ENCODE measurements at places on chromosomes 1 and 21. TPM values are rescaled to one million over a fixed set of nuclear protein-coding genes. Genes with fewer than 3 reads are reported as not detected.

- DNase-seq, result no peak
Measured at GRCh38 chr1:176932114-176933104, 232.1 kb downstream of the ASTN1 start.

GRCh38 chr21:42456457-42456856 is 39.6 kb downstream of the RSPH1 start:
- peak; percentile 62 for DNase-seq

Gene TDRKH
- 3.2 TPM for polyA plus RNA-seq

GRCh38 chr1:205319081-205320018 is 2.2 kb downstream of the NUAK2 start:
- DNase-seq, result peak; percentile 81

DNA sequence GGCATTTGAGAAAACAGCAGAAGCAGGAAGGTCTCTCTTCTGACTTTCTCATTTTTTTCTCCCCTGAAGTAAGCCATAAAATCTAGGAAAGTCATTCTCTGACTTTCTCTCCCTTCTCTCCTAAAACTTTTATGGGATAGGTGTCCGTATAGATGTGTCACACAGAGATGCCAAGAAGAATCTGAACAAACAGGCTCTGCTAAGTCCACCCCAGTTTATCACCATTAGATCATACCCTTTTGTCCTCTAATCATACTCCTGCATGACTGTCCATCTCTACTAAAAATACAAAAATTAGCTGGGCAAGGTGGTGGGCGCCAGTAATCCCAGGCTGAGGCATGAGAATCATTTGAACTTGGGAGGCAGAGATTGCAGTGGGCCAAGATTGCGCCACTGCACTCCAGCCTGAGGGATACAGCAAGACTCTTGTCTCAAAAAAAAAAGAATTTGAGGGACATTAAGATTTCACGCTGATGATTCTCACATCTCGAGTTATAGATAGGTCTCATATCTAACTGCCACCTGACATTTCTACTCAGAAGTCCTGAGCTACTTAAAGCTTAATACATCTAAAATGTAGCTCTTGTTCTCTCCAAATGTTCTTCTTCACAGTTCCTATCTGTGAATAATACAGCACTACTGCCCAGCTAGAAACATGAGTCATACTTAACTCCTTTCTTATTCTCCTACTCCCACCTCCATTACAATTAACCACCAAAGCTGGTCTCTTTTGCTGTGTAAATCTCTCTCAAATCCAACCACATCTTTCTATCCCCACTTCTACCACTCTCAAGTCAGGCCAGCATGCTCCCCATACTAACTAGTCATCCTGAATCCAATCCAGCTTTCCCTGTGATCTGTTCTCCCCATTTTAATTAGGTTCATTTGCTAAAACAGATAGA is 47.7 kb downstream of the ZNF644 start:
- DNase-seq, result no peak

Gene RNPC3
- 9.7 TPM for polyA plus RNA-seq

Gene C1orf56
- polyA plus RNA-seq, result 2.6 TPM

GRCh38 chr1:213107613-213108012 is 56.6 kb downstream of the RPS6KC1 start:
- no peak for DNase-seq

Gene FGR
- polyA plus RNA-seq, result 44.7 TPM

- no peak for DNase-seq
Measured at GRCh38 chr1:30104551-30104950, 618.8 kb downstream of the MATN1 start.

GRCh38 chr1:17011092-17011438 is 663 bp downstream of the ATP13A2 start:
- no peak for DNase-seq

DNA sequence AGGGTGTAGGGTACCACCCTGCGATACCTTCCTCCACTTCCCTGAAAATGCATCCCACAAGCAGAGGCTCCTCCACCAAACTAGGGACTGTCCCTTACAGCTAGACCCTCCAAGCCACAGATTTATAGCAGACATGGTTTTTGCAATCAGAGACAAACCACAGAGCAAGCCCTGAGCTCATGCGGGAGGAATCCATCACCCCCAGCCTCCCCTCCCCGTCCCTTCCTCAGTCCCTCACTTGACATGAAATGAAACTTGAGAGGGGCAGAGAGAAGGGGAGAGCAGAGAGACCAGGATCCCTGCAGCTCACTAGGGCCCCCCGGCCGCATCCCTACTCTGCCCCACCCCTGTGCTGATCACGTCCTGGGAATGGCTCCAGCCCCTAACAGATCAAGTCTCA is 94.9 kb downstream of the MRPL37 start:
- no peak for DNase-seq

GRCh38 chr1:112997781-112998180 is 41.8 kb upstream of the SLC16A1 start:
- no peak for DNase-seq

Gene FAF1
- polyA plus RNA-seq, result 19.2 TPM

DNA sequence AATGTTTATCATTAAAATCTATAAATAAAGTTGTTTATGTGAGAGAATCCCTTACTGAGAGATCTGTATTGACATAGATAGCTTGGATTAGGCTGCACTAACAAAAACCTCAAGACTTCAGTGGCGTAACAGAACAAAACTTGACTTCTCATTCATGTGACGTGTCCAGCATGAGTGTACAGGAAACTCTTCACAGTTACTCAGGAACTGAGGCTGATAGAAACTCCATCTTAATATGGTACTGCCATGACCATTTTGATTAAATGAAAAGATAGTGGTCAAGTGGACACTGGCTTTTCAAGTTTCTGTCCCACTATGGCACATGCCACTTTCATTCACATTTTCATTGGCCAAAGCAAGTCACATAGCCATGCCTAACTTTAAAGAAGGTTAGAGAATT is 3.7 kb downstream of the ST3GAL3 start:
- no peak for DNase-seq

GRCh38 chr1:32716312-32717148 is 14.0 kb upstream of the SYNC start:
- peak; percentile 81 for DNase-seq

DNA sequence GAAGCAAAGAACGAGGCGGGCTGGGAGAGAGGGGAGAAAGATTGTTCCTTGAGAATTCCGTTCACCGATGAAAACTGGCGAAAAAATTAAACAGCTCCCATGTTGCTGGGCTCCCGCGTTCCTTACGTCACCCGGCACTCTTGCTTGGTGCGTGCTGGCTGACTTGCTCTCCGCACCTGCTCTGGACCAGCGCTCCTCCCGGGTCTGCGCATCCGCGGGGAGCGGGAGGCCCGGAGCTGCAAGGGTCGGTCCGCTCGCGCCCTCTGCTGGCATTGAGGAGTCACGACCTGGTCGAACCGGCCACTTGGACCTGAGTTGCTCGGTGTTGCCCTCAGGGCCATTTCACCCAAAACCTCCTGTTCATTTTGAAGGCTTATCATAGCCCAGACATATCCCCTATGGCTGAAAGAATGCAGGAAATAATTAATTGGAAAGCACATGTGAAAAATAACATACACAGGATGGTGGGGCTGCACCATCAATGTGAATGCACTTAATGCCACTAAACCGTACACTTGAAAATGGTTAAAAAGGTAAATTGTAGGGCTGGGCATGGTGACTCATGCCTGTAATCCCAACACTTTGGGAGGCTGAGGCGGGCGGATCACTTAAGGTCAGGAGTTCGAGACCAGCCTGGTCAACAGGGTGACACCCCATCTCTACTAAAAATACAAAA is 98.9 kb upstream of the BACE2 start:
- DNase-seq, result peak; percentile 92

Gene NECTIN4
- polyA plus RNA-seq, result 0.03 TPM

GRCh38 chr1:203407296-203407695 is 56.4 kb upstream of the FMOD start:
- no peak for DNase-seq

- DNase-seq, result no peak
Measured at GRCh38 chr1:24713736-24714135, 31.5 kb upstream of the CLIC4 start.

GRCh38 chr1:200968469-200969410 is 54.8 kb downstream of the KIF21B start:
- DNase-seq, result no peak

GRCh38 chr1:83994111-83994510 is 4.8 kb downstream of the TTLL7 start:
- no peak for DNase-seq

GRCh38 chr1:41894101-41894807 is 24.5 kb downstream of the HIVEP3 start:
- DNase-seq, result no peak

Gene CXADR
- 0.11 TPM for polyA plus RNA-seq

DNA sequence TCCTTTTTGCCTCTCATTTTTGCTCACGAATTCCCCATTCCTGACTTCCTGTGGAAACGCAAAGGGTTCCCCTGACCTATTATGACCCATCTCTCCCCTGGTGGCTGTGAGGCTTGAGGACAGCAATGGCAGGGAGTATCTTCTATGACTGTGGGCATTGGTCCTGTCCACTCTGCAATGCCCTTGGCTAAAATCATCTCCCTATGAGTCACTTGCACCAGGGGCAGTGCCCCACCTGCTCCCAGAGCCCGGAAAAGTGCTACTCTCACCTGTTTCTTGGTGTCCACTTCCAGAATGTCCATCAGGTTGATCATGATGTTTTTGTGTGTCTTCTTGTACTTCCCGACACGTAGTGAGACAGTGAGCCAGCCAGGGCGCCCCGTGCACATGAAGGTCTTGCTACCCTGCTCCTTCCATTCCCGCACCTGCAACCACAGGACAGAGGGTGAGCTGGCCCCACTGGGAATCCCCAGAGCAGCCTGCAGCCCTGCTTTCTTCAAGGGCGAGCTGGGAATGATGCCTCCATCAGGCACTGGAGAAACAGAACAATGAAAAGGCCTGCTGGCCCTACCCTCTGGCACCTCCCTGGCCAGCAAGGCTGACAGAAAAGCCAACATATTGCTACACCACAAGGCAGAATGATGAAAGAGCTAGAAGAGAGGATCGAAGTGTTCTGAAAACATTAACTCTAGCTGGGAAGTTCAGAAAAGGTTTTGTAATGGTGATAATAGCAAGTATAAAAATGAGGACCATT is 3.5 kb downstream of the DHCR24 start:
- DNase-seq, result no peak
